ENCODE measurements at places on chromosomes 6 and 20.

DNA sequence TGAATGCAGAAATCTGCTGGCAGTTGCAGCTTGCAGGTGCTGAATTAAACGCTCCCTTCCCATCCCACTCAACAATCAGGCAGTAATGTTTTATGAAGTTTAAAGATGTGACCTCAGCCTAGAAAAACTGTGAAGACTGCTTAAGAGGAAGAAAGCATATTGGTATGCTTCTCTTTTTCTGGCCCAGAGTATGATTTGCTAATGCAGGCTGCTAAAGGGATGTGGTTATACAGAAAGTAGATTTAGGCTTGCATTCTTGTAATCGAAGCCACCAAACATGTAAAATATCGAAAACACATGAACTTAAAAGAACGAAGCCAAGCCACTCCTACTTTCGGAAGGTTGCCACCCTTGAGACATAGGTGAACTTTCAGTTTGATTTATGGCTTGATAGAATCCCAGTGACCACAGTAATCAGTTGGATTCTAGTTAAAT, 40.7 kb downstream of the MAP3K5 start:
- no peaks in the 10 kb centered on the region for H3K36me3 ChIP-seq
- H3K4me3 ChIP-seq: peak overlapping the region; percentile 39
- H3K27me3 ChIP-seq: no peaks in the 10 kb centered on the region
- peaks cover 42% of the 10 kb centered on the region for H3K4me1 ChIP-seq
- H3K27ac ChIP-seq: peak overlapping the region; percentile 89

DNA sequence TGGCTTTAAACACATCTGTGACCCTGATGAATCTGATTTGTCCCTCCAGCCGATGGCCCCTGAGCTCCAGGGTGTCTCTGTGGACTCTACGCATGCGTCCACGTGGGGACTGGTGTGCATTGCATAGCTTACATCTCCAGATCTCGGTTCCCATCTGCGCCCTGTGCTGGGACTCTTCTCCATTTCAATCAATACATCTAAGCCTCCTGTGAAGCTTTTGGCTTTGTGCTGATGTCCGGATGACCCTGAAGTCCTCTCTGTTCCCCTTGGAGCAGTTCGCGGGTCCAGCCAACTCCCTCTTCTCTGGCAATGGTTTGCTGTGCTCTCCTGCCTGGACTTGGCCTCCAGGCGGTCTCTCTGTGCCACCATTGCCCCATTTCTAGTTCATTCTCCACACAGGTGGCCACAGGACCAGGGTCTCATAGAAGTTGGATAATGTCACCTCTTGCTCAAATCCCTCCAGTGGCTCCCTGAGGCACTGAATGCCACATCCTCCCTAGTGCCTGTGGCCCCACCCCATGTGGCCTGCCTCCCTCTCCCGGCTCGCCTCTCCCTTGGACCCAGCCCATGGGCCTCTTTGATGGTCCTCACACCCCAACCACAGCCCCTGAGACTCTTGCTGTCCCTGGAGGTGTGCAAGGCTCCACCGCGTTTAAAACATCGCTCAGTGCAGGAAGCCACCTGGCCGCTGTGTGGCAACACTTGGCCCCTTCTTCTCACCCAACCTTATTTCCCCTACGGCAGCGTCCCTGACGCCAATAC, 155.4 kb downstream of the SYCP2 start:
- H3K27me3 ChIP-seq: no peaks in the 10 kb centered on the region
- no peaks in the 10 kb centered on the region for H3K4me1 ChIP-seq
- H3K4me3 ChIP-seq: no peak overlapping the region
- H3K36me3 ChIP-seq: no peaks in the 10 kb centered on the region

GRCh38 chr6:55293116-55293515, 34.2 kb upstream of the GFRAL start:
- no peaks in the 10 kb centered on the region for H3K4me1 ChIP-seq
- DNase-seq: no peak
- H3K27ac ChIP-seq: no peak overlapping the region
- no peak overlapping the region for H3K4me3 ChIP-seq

DNA sequence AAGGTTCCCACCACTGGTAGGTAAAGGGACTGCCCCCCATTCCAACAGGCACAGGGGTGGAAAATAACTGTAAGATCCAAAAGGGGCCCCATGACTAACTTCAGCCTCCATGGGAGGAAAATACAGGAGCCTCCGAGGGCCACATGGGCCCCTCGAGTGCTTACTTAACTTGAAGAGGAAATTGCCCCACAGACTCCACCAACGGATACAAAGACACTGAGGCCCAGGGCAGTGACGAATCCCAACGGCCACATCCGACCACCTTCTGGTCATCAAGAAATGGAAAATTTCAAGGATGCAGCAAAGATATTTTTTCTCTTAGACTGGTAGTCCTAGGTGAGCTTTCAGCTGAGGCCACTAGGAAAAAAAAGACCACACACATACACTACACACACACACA, 116.0 kb upstream of the MRPS10 start:
- no peak overlapping the region for H3K27ac ChIP-seq
- H3K4me1 ChIP-seq: no peaks in the 10 kb centered on the region
- no peaks in the 10 kb centered on the region for H3K36me3 ChIP-seq
- DNase-seq: no peak
- H3K4me3 ChIP-seq: no peak overlapping the region
- no peaks in the 10 kb centered on the region for H3K27me3 ChIP-seq

DNA sequence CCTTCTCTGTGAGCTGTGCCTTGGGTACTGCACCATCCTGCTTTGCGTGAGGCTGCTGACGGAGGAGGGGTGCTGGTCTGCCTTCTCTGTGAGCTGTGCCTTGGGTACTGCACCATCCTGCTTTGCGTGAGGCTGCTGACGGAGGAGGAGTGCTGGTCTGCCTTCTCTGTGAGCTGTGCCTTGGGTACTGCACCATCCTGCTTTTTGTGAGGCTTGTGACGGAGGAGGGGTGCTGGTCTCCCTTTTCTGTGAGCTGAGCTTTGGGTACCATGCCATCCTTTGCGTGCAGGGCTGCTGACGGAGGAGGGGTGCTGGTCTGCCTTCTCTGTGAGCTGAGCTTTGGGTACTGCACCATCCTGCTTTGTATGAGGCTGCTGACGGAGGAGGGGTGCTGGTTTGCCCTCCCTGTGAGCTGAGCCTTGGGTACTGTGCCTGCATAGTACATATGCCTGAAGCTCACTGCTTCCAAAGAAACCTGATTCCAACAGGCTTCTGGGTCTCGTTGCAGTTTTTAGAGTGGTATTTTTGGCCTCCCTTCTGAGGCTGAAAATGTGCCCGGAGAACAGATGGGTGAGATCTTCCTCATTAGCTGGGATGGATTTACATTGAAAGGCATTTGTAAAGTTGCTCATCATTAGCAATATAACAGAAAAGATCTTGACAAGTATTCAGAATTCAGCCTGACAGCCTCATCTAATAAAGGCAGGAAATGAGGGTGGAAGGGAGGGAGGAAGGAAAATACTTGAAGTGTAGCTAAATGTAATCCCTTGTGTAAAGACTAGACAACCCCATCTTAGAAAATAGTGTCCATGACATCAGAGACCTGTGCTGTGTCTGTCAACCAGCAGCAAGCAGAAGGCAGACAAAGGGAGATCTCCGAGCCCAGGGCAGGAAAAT, 46.8 kb upstream of the UNC93A start:
- H3K27ac ChIP-seq: no peak overlapping the region
- no peaks in the 10 kb centered on the region for H3K27me3 ChIP-seq
- no peak overlapping the region for H3K4me3 ChIP-seq
- no peak for DNase-seq

Data from B cell (primary cell).